Left kidney (tissue), 8 donors: ENCODE measurements at places on chromosomes 1 and 21. TPM values are rescaled to one million over a fixed set of nuclear protein-coding genes. Genes with fewer than 3 reads are reported as not detected.

DNA sequence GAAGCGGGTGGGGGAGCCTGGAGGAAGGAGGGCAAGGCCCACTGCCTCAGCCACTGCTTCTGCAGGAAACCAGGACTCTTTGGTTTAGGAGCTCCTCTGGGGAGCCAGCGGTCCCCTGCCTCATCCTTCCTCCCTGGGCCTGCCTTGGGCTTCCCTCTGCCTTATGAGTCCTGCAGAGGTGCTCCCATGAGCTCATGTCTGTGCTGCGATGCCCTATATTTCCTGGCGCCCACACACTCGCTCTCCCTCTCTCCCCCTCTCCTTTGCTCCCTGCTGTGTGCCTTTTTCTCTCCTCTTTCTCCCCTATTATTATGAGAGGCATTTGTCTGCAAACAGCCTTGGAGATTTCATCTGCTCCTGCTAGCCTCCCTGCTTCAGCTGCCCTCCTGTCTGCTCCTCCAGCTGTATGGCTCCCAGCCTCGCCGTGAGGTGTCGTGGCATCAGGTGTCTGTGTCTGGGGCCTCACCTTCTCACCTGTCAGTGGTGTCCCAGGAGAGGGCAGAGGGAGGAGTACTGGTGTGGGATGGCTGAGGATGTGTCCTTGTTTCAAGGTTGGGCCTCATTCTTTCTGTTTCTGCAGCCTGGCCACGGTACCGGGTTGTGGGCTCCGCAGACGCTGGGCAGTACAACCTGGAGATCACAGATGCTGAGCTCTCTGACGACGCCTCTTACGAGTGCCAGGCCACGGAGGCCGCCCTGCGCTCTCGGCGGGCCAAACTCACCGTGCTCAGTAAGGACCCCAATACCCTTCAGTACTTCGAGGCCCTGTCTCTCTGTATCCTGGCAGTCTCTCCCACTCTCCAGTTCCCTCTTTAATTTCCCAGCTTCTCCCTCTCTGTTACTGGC lies 84.2 kb downstream of the KIRREL1 start:
- DNase-seq, result no peak

GRCh38 chr1:156804572-156805243 lies 11.9 kb downstream of the SH2D2A start:
- no peak for DNase-seq

- DNase-seq, result no peak
Observed at GRCh38 chr1:4660917-4661594, 6.6 kb downstream of the AJAP1 start.

The PRDX1 gene
- polyA plus RNA-seq, result 317 TPM

DNA sequence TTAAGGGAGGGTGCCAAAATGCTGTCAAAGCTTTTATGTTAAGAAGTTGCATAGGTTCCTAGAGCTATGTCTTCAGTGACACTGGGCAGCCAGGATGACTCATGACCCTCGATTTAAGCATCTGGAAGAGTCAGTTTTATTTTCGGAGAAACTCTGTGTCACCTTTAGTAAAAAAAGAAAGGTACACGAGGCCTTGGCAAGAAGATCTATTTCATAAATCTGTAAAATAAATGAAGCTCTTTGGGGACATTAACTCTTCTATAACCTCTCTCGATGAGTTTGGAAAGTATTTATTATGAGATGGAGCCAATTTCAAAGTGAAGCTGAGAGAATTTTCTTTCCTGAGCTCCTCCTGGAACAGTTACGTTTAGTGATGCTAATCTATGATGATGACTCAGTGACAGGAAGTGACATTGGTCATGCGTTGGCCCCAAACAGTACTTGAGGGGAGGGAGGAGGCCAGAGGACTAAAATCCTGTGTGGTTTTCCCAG lies 156.5 kb downstream of the HLX start:
- DNase-seq, result no peak

DNA sequence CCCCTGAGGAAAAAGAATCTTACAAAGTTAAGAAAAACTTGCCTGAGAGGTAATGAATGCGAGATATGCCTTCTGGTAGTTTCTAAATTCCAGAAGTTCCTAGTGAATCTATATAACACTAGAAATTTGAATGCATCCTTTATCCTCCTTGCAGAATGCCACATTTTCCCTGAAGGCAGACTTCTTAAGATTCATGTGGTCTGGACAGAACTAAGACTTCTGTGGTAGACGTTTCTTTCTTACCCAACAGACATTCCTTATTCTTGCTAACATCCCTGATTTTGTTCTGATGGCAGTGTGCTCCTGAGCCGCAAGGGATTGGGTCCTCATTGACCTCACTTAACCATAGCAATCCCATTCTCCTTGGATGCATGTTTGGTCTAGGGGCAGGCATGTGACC lies 121.3 kb upstream of the PAPPA2 start:
- no peak for DNase-seq

The AMY2A gene
- polyA plus RNA-seq, result 0.53 TPM

The WNT3A gene
- polyA plus RNA-seq, result 0.07 TPM

- no peak for DNase-seq
Observed at GRCh38 chr1:30810416-30811080, 53.0 kb upstream of the LAPTM5 start.

GRCh38 chr1:231036416-231036815 lies 3.6 kb downstream of the FAM89A start:
- DNase-seq, result no peak

The KIF17 gene
- 4.3 TPM for polyA plus RNA-seq

GRCh38 chr21:45286671-45287437 lies 841 bp downstream of the POFUT2 start:
- no peak for DNase-seq

DNA sequence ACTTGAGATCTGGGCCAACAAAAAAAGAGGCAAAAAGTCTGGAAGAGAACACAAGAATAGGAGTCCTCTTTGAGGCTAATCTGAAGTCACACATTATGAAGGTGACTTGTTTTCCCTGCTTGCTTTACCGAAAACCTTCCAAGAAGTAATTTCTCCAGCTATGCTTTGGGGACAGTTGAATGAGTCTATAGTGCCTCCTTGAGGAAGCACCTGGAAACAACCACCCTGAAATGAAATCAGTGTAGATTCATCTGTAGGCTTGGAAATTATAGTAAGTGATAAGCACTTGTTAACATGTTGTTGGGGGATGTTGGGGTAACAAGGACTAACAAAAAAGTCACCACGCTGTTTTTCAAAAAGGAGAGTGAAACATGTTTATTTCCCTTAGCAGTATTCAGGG lies 23.4 kb upstream of the RPTN start:
- no peak for DNase-seq

DNA sequence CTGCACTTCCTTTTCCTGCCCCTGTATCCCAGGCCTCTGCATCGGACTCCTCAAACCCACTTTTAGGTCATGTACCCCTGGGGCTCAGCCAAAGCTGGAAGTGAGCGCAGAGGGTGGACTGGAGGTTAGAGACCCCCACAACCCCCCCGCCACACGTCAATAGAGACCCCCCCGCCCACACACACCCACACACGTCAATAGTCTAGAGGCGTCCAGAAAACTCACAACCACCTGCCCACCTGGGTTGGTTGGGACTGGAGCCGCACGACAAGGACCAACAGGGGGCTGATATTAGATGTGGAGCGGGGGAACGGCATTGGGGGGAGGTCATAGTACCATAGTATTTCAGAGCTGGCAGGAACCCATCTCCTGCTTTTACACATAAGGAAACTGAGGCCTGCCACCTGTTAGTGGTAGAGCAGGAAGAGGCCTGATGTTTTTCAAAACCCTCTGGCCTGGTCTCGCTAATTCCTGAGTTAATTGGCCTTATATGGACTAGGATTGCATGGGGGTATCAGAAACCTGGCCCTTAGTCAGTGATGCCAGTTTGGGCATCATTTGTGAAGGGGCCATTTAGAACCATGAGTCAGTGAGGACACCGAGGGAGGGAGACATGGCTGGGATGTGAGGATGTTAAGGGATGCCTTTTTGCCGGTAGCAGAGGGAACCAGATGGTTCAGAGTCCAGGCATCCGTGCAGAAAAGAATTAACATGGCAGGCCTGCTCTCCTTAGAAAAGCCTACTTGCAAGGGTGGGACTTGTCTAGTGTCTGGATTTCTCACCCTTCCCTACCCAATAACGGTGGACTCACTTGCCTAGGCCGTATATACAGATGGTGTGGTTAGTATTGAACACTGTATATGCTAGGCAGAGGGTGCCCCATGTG lies 1.1 kb downstream of the NENF start:
- DNase-seq, result no peak

- DNase-seq, result no peak
Observed at GRCh38 chr1:33370301-33370700, 49.4 kb upstream of the A3GALT2 start.

The HSPB7 gene
- 2.5 TPM for polyA plus RNA-seq

The SH2D2A gene
- polyA plus RNA-seq, result 0.52 TPM

The FCER1A gene
- polyA plus RNA-seq, result 0.37 TPM

GRCh38 chr1:2497891-2498290 lies 21.8 kb downstream of the PLCH2 start:
- DNase-seq, result no peak

The MTX1 gene
- 40.7 TPM for polyA plus RNA-seq

GRCh38 chr1:107862064-107862463 lies 102.9 kb downstream of the VAV3 start:
- no peak for DNase-seq

- no peak for DNase-seq
Observed at GRCh38 chr1:170518185-170518834, 13.7 kb upstream of the GORAB start.

DNA sequence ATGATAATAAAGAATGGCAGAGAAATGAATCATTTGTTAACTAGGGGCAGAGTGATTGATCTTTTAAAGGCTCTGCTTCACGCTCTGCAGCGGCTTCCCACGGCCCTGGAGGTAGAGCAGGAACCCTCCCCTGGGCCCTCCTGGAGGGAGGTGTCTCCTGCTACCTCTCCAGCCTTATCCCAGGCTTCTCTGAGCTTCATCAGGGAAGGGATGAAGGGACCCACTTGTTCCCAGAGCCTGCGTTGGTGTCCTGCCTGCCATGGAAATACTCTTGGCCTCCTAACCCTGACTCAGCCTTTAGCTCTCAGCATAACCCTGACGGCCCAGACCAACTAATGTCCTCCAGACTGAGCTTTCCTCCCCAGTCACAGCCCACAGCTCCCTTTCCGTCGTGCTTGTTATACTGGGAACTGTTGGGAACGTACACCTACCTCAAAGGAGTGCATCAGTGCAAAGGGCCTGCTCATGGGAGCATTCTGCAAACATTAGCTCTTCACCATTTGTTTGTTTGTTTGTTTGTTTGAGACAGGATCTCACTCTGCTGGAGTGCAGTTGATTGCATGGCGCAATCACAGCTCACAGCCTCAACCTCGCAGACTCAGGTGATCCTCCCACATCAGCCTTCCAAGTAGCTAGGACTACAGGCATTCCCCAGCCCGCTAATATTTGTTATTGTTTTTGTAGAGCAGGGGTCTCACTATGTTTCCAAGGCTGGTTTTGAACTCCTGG lies 17.4 kb upstream of the HNRNPU start:
- DNase-seq, result no peak
